T-cell (primary cell): ENCODE measurements at places on chromosomes 4 and X.

DNA sequence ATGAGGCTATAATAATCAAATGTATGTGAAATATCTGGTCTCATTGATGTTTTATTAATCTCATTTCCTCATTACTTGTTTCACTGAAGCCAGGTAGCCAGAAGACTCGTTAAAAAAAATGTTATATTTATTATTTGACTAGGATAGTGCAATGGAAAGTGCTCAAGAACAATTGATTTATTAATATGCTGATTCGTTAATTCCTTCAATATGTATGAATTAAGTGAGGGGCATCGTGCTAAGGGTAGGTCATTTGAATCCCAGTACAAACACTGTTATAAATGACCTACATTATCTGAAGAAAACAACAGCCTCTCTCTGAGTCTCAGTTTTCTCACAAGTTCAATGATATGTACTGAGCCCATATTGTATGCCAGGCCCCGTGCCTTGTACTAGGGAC, 214.2 kb upstream of the GPRIN3 start:
- DNase-seq, result no peak

GRCh38 chrX:632366-633042, 1.9 kb downstream of the SHOX start:
- DNase-seq, result no peak

- no peak for DNase-seq
These were observed 52.3 kb downstream of the C4orf51 start for GRCh38 chr4:145732001-145732815.

DNA sequence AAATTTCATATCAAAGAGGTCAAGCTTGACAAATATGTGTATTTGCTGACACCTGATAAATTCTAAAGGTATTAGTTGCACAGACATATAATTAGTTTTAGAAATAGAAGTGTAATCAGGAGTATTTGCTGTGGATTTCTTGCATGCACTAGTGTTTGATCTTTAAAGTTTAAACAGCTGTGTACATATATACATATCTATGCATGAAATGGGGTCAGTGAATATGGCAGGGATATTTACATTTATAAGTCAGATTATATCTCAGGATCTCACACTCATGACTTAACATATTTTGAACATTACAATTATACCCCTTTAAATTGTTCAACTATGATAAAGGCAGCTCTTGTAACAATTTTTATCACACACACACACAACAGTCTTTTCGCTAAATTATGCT, 547.4 kb upstream of the ACTRT1 start:
- no peak for DNase-seq

DNA sequence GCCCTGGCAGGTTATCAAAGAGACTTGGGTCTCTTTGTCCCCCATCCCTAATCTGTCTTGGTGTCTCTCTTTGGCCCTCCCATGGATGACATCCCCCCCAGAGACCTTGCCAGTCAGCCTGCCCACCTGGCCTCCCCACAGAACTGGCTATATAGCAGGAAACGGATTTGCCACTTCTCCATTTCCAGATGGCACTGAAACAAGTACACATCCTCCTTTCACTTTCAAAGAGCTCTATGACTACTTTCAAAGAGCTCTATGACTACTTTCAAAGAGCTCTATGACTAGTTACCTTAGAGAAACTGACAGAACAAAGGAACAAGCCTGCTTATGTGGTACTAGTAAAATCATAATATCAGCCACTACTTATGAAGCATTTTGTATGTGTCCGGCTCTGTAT, 175.3 kb downstream of the MAML3 start:
- DNase-seq, result no peak
